ENCODE measurements at places on chromosomes 11 and 22.
A peak's percentile ranks its signal among the peaks of the same experiment; 100 is the strongest.

GRCh38 chr11:121659811-121660210 lies 207.0 kb upstream of the SORL1-AS1 start:
- DNase-seq = no peak

DNA sequence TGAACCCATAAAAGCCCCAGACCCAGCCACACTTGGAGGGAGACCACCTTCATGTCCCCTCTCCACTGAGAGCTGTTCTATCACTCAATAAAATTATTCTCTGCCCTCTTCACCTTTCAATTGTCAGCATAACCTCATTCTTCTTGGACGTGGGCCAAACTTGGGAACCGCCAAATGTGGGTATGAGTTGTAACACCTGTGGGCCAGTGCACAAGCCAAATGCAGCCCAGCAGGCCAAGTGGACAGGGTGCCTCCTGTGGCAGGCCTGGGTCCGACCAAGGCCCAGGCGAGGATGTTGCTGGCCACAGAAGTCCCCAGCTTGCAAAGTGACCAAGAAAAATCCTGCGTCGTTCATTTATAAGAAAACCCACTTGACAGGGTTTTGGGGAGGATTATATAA lies 621.2 kb downstream of the METTL15 start:
- DNase-seq = no peak

DNA sequence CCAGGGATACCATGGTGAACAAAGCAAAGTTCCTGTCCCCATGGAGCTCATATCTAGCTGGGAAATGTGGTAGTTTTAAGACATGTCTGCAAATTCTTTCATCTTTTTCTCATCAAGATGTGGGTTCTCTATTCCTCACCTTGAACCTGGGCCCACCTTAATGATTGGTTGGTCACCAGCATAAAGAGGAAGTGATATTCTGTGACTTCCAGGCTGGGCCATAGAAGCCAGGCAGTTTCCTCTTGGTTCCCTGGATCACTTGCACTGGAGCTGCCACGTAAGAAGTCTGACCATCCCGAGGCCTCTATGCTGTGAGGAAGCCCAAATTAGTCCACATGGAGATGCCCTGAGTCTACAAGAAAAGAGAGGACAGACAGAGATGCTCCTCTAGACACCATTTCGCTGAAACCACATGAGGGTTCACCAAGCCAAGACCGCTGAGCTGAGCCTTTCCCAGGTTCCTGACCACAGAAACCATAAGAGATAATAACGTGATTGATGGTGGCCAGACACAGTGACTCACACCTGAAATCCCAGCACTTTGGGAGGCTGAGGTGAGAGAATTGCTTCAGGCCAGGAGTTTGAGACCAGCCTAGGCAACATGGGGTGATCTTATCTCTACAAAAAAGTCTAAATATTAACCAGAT lies 119.5 kb upstream of the ISX start:
- no peak for DNase-seq

GRCh38 chr22:48615171-48616008 lies 1212.3 kb downstream of the BRD1 start:
- DNase-seq = no peak

DNA sequence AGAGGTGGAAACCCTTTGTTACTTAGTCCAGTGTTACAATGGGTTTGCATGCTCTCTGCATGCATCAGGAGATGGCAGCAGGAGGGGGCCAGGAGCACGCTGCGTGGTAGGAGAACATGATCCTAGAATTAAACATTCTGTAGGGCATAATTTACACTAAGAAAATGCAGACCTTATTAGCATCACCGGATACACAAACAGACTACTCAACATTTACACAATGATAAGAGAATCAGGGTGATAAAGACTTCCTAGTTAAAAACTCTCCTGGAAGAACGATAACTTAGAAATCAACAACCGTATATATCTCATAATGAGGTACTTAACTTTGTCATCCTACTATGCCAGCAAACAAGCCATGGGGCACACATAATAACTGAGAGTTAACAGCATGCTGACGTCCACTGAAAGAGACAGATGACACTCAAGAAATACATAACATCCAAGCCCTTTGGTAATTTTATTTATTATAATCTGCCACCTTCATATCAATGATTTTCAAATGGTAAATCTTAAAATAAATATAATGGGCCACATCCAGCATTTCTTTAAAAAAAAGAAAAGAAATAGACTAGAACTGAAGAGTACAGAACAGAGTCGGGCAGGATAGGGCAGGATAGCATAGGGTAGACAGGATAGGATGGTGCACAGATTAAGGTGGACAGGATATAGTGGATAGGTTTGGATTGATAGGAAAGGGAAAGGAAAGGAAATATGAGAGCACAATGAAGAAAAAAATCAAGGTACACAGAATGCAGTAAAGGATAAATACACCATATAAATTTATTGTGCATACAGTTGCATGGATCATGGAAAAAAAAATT lies 27.5 kb downstream of the CADM1 start:
- no peak for DNase-seq

GRCh38 chr11:124644426-124645280 lies 22.0 kb downstream of the TBRG1 start:
- DNase-seq = peak; percentile 48

GRCh38 chr22:18070556-18071306 lies 7.1 kb upstream of the PEX26 start:
- no peak for DNase-seq

GRCh38 chr11:102603576-102603975 lies 21.6 kb downstream of the MMP20 start:
- no peak for DNase-seq

Data from 8988T (cell line).